ENCODE measurements at places on chromosomes 1 and 21.

GRCh38 chr1:43279666-43280065 is 5.7 kb downstream of the C1orf210 start:
- DNase-seq: no peak

DNA sequence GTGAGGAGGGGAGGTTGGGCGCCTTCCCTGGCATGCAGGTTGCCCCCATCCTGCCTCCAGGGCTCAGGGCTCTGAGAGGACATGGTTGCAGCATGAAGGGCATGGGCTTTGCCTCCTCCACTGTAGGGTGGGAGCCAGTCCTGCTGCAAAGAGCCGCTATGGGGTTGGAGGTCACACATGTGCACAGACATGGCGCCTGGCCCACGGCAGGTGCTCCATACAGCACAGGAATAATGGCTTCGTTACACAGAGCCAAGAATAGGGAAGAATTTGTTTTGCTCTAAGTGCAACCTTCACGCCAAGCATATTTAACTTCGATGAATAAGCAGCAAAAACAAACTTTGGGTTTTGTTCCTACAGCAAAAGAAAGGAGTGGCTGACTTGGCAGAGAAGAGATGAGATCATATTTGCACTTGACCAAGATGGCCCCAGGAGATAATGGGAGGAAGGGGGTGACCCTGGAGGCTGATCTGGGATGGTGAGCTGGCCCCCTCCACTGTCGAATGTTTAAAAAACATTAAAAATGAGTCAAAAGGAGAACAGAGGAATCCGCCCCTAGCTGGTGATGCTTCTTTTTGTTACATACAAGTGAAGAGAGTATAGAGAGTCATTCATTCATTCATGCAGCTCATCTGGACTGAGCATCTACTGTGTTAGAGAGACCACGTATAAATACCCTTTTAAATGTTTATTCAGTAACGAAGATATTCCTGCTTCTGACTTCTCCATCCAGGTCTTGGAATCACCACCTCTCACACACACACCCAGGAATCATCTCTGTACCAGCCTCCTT is 12.4 kb upstream of the C2CD2 start:
- DNase-seq: peak; percentile 79

- DNase-seq: peak; percentile 83
Measured at GRCh38 chr1:17439250-17440073, at the start of gene RCC2. Gene RCC2, minus strand, starts transcription at chr1:17439677. Its CDS starts 1,163 bp downstream, at chr1:17438514.

GRCh38 chr21:16537501-16537900 is 807.7 kb downstream of the USP25 start:
- no peak for DNase-seq

All from RPMI7951 (cell line).